ENCODE measurements at places on chromosomes 7 and 10.

GRCh38 chr7:65457705-65458104 lies 84.0 kb downstream of the ZNF92 start:
- DNase-seq: no peak

- DNase-seq: no peak
Observed at GRCh38 chr7:74027683-74028320, at the start of gene ELN. Gene ELN (plus strand): TSS chr7:74028173. CDS start chr7:74028188, 15 bp downstream.

DNA sequence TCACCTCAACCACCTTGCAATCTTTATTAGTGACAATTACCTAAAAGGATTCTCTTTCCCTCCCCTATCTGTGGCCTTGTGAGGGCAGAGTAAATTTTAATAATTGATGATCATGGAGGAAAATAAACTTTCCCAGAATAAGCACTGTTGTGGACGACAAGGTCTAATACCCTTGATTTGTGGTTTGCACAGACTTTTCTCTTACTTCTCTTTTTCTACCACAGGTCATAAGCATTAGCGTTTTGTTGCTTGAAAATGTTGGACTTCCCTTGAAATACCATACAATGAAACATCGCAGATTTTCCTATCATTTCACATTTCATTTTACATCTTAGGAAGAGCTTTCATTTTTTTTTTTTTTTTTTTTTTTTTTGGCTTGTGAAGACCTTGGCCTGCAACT lies 188.1 kb upstream of the TMEM72 start:
- DNase-seq: no peak

- DNase-seq: no peak
Observed at GRCh38 chr10:31242902-31243301, 76.1 kb upstream of the ZEB1 start.

- DNase-seq: no peak
Observed at GRCh38 chr7:46774515-46774914, 807.4 kb downstream of the TNS3 start.

DNA sequence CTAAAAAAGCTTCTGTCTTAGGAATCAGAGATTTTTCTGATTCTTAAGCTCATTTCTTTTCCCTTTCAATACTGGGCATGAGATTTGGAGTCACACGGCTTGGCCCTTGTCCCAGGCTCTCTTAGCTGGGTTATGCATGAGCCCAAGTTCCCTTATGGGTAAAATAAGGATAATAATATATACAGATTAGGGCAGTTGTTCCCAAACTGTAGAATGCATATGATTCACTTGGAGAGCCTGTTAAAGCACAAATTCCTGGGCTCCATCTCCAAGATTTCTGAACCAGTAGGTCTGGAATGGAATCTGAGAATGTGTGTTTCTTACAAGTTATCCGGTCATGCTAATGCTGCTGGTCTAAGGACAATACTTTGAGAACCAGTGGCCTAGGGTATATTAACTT lies 154.0 kb downstream of the REEP3 start:
- no peak for DNase-seq
